ENCODE measurements at places on chromosomes 7 and 10. TPM values are rescaled to one million over a fixed set of nuclear protein-coding genes. Genes with fewer than 3 reads are reported as not detected.

DNA sequence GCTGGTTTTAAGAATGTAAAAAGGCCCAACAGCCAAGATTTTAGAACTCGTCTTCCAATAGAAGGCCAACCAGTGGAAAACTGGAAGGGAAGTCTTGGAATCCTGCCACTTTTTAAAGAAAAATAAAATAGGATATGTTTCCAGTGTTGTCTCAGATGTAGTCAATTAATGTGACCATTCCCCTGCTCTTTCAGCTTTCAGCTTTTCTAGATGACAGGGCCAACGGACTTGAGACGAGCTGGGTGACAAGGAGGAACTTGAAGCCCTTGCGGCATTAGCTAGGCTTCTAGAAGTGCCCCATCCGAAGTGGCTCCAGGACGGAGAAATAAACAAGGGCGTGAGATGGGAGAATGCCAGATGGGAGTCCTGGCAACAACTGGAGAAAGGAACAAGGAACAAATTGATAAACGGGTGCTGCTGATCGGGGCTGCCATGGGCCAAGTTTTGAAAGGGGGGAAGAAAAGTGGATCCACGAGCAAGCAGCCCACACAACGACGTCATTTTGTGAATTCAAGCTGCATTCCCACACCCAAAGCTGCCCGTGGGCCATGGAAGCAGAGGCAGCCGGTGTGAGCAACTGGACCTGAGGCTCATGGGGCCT is 42.3 kb downstream of the CTBP2 start:
- no peak for DNase-seq

DNA sequence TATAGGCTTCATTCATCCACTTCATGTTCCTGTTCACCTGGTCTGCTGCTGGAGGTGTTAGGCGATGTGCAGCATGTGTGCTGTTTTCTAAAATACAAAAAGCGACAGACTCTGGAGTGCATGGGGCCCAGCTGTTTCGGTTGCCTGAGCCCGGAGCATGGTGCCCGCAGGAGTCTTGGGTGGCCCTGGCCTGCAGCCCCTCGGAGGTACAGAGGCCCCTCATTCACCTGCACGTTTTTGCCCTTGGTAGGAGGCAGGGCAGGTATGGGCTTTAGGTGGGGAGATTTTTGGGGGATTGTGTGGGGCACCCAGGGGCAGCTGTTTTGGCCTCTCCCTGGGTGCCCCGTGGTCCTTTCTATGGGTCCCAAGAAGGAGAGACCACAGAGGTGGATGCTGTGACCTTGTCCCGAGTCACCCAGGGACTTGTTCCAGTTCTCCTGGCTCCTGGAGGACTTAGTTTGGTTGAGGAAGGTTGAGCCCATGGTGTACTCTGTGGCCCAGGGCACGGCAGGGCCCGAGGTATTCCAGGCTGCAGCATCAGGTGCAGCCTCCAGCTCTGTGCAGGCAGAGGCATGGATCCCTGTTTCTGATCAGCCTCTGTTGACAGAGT is 130.7 kb downstream of the TRRAP start:
- no peak for DNase-seq

DNA sequence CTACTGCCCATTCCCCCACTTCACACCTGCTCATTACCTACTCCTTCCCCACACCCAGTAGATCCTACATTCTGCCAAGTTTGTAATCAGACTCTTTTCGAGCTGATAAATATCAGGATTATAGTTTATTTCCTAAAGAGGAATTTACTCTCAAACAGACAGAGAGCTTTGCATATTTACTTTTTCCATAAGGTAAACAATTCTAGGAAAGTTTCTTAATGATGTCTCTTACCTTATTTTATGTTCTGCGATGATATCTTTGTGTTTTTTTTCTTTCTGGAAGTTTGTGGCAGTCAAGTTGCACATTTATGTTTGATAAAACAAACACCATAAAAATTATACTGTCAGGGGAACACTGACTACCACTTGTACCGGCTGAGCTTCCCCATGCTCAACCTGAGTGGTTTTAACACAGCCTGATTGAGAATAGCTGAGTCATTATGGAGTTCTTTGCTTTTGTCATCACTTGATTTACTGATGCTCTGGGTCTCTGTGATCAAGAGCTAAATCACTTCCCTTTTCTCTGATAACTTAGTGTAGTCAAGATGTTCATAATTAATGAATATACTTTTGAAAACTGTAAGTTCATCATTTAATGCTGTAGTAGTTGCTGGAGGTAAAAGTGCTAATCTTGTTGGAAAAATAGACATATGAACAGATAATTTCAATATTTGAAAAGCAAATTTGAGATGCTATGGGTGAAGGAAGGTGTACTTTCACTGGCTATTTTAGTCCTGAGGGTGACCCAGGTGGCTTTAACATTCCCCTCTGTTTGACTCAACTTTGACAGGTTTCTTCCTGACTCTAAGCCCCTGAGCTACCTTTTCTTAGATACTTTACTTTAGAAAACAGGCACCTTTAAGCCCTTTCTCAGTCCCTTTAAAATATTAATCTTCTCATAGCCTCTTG is 1034.5 kb upstream of the LRRTM3 start:
- no peak for DNase-seq

DNA sequence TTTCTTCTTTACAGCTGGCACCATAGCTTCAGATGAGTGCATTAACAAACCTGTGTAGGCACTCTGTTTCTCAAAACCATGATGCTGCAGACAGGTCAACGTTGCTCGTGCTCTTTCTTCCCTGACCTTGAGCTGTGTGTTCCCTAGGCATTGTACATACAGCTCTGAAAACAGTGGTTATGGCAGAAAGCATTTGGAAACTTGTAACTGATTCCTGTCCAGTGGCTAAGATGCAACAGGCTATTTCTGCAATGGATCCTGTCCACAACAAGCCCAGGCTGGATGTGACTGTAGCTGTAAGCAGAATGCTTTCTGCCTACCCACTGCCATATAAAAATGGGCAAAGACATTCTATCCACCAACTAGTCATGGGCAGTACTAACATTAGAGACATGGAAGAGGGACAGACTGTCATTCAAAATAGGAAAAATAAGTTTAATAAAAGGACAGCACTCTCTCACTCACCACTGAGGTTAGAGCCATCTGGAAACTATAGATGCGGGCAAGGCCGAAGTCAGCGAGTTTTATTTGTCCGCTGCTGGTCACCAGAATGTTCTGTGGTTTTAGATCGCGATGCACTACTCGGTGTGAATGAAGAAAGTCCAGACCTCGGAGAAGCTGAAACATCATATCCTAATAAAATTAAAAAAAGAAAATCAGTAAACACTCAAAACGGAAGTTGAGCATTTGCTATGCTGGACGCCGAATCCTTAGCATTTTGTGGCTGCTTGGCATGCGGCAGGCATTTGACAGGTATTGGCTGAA is 111.0 kb downstream of the CDK6 start:
- no peak for DNase-seq

GRCh38 chr7:18574235-18574540 is 78.6 kb downstream of the HDAC9 start:
- DNase-seq = no peak

GRCh38 chr10:78817361-78817760 is 251.4 kb upstream of the ZMIZ1 start:
- no peak for DNase-seq

DNA sequence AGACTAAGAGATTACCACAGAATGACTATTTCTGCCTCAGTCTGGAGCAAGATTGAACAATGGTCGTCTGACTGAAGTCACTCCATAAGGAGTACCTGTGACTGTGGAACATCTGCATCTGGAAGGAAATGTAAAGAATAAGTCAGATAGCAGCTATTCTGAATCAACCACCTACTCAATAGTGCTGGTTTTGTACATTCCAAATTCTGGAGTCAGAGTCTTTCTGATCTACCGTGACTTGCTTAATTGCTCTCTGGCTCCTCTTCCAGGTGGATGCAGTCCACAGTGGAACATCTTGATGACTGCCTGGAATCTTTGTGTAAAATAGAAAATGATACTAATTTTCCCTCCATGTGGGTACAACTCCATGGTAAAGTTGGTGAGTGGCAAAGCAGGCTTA is 156.3 kb upstream of the SEMA3C start:
- no peak for DNase-seq

- DNase-seq = no peak
Measured at GRCh38 chr7:149707448-149707886, 65.9 kb downstream of the ZNF467 start.

GRCh38 chr7:124426621-124427020 is 339.0 kb downstream of the GPR37 start:
- DNase-seq = no peak

DNA sequence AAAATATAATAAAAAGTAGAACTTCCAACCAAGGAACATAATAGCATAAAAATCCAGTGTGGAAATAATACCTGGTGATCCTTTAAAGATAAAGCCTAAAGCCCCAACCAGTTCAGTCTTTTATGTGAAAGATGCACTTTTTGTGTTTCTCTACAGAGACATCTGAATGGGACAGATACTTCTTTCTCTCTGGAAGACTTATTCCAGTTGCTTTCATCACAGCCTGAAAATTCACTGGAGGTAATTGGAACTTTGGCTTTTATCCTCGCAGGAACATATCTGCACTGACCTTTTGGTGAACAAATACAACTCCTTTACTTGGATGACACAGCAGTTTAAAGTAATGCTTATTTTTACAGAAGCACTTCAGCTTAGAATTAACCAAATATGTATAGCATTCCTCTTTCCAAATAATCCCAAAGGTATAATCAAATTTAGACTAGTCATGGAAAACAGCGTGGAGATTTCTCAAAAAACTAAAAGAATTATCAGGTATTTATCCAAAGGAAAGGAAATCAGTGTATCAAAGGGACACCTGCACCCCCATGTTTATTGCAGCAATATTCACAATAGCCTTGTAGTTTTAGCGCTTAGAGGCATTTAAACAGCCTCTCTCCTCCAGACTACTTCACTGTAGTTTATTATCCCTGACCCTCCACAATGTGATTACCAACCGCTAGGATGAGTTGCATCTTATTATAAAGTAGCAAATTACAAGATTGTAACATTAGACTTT is 16.8 kb downstream of the HNRNPA2B1 start:
- DNase-seq = no peak

- DNase-seq = no peak
Measured at GRCh38 chr7:123410273-123410904, 124.0 kb downstream of the IQUB start.

DNA sequence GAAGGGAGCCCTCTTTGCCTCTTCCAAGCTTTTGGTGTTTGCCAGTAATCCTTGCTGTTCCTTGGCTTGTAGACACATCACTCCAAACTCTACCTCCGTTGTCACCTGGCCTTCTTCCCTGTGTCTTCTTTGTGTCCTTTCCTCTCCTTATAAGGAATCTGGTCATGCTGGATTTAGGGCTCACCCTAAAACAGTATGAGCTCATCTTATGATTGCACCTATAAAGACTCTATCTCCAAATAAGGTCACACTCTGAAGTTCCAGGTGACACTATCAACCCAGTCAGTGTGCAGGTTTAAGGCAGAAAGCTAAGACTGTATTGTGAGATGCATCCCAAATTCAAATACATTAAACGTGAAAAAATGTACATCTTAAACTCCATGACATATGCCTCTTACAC is 49.0 kb upstream of the ZRANB1 start:
- no peak for DNase-seq

DNA sequence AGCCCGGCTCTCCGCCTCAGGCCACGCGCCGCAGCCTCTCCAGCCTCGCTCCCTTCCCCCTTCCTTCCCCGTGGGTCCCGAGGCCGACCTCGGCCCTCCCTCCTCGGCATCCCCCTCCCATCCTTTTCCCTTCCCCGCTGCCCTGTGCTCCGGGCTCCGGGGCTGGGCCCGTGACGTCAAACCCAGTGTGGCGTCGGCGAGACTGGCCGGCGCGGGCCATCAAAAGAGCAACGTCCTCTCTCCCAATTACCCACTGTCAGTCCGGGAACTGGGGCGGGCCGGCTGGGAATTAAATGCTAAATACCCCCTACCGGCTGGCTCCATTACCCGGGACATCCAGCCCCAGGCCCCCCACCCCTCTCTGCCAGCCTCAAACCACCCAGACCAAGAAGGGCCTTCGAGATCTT is 2.6 kb upstream of the GATA3 start:
- no peak for DNase-seq

- DNase-seq = peak; percentile 82
Measured at GRCh38 chr7:36291387-36292316, 98.0 kb upstream of the ANLN start.

DNA sequence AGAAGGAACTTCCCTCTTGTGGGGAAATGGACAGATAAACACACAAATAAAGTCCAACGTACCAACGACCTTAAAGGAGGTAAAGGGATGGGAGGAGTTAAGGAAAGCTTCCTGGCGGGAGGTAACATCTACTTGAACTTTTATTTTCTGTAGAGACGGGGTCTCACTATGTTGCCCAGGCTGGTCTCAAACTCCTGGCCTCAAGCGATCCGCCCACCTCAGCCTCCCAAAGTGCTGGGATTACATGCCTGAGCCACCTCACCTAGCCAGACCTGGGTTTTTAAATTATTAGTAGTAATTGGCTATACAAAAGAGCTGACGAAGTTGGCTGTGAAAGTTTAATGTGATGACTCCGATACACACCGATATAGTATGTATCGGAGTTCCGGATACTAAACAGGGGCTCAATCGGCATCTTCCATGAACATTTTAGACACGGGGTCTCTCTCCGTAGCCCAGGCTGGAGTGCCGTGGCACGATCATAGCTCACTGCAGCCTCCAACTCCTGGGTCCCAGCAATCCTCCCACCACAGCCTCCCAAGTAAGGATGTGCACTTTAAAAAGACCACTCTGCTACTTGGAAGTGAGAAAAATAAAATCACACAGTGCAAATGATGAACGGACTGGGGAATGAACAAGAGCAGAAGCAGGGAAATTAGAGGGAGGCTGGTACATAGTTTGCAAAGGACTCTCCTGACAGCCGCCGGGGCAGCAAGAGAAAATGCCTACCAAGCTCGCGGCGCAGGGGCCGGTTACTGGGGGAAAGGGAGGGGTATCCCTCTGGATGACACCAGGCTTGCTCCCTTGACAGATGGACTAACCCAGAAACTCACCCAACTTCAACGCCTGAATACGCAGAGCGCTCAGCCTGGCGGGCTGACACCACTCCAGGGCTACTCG is 1.0 kb downstream of the BCL7B start:
- DNase-seq = peak; percentile 30

DNA sequence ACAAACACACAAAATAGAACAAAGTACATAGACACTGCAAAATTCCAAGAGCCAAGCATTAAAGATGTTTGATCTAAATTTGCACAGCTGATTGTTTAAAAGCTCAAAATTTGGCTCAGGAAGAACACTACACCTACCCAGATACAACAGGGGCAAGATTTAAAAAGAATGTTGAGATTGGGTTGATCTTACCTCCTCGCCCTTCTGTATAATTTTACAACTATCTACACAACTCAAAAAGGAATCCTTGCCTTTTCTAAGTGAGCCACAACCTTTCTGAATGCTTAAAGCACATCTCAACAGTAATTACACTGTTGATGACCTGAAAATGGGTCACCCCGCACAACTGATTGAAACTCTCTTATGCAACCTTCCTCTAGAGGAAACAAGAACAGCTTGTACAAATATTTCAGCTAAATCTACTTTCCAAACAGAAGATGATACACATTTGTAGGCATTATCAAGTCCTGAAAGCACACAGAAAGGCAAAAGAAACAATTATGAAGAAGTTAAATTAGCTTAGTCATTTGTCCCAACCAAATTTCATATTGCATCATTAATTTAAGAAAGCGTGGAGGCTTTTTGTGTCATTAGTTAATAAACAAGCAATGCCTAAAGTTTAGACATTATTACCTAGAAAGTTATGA is 75.5 kb downstream of the UBE2H start:
- no peak for DNase-seq

Gene GDF2
- total RNA-seq = not detected

Gene AKR1E2
- 4.7 TPM for total RNA-seq

Gene TMEM140
- total RNA-seq = 3.2 TPM

Gene SEC61G
- 197 TPM for total RNA-seq

Gene DOCK1
- 67.6 TPM for total RNA-seq

Gene TMEM236
- 0.05 TPM for total RNA-seq
